Fibroblast of upper back skin (primary cell): ENCODE measurements at places on chromosomes 3 and 15.

- no peak for DNase-seq
Measured at GRCh38 chr3:107662586-107662985, 139.8 kb downstream of the BBX start.

DNA sequence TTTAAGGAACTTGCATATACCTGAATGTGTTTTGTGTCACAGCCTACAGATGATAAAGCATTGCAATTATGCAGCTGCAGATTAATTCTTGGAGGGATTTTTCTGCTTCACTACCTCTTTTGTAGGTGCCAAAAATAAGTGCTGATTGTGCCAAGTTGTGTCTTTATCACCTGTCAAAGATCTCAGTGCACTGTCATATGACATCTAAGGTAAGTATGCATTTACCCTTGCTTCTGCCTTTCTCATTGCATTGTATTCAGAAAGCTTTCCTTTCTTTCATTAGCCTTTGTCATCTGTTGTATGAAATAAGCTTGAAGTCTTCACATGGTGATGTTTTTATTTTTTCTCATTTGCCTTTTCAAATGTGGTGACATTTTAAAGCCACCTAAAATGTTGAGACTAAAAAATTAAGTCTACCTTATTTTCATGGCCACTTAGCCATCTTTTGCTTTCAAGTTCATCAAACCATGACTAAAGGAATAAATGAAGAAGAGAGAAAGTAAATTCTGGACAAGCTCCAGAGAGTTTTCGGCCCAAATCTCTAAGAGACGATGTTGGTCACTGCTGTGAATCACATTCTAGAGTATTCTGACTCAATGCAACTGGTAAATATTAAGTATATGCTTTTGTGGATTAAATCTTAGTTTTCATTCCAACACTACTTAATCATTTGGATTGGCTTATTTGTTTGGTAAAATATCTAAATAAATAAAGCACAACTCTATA lies 381.8 kb upstream of the EPHA3 start:
- DNase-seq: peak; percentile 30

GRCh38 chr3:21174461-21174860 lies 576.5 kb downstream of the ZNF385D start:
- peak; percentile 40 for DNase-seq

- DNase-seq: no peak
Measured at GRCh38 chr15:36903922-36904556, 196.3 kb downstream of the MEIS2 start.

- no peak for DNase-seq
Measured at GRCh38 chr15:89087161-89087829, 961 bp upstream of the ABHD2 start.

DNA sequence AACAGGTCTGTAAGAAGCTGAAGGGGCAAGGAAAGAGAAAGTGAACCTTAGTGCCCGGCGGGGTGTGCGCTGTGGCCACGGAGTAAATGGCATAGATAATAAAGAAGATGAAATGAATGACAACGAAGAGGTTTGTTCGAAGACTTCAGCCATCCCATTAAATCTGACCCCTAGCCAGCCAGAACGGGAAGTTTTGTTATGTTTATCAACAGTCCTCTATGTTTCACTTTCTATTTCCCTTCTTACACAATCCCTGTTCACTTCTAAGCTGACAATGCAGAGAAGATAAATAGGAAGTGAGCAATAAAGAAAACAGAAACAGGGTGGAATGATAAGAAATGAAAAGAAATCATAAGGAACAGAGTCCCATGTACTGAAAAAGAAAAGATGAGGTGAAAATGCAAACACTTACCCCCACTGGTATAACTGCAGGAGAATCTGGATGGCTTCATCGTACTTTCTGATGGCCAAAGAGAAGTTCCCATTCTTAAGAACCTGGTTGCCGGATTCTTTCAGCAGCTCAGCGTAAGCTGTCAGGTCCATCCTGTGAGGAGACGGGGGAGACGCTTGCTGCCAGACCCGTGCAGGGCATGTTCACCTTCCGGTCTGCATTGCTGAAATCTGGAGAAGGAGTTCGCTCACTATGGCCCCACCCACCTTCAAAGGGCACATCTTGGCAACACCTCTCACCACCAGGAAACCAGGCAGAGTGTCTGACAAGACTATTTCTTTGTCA lies 36.8 kb downstream of the TRANK1 start:
- no peak for DNase-seq

DNA sequence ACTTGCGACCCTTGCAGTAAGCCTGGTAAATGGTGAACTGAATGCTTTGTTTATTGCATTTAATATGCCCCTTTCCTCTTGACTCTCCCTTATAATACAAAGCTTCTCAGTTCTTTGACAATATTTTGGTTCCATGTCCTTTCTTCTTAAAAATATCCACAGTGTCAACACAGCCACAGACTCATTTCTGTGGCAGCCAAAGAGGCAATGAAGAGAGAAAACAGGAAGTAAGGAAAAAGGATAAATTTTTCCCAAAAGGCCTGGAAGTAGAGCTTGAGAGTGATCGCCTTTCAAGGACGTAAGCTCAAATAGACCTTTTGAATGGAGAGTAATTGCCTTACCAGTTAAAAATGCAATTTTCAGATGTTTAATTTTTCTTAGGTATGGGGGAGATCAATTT lies 59.4 kb downstream of the PEX5L start:
- DNase-seq: no peak

DNA sequence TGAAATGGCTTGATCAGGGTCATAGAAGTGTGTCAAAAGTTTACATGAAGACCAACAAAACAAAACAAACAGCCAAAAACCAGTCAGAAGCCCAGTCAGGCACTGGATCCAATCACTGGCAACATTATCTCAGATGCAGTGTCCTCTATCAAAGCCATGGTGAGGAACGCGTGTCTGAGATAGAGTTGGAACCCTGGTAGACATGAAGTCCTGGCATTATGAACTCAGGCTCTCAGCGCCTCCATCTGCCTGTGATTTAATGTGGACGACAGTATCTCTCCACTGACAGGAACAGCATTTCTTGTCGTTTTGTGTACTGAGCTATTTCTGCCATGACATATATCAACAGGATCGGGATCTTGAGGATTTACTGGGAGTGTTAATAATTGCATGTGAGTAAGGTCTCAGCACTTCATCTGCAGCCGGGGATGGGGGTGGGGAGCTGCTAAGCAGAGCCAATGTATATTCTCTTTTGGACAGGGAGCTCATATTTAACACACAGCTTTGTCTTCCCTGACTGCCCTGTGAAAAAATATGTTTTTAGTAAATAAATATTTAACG lies 1120.0 kb downstream of the IGSF11 start:
- DNase-seq: peak; percentile 61

DNA sequence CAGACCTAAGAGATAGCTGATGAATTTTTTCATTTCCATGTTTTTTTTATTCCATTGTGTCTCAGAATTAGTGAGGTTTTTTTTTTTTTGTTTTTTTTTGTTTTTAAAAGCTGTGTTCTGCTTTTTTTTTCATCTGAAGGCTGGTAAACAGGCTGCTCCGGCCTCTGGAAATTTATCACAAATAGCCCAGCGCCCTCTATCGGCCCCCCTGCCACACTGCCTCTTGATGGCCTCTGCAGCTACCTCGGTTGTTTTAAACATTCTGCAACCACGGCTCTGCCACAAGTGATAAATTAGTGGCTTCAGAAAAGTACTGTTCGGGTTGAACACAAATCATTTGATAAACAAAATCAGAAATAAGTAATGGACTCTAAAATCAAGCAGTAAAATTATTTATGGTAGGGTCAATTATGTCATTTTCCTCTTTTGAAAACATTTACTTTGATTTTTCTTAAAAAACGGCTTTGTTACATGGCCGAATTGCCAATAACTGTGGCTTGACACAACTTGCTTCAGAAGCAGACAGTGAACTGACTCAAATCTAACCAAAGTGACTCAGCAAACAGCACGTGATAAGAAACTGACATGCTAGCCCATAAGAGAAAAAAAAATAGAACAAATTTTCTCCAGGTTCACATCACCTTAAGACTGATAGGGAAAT lies 87.8 kb downstream of the RSL24D1 start:
- peak; percentile 28 for DNase-seq

GRCh38 chr3:14138109-14138877 lies 13.4 kb downstream of the TMEM43 start:
- DNase-seq: no peak

GRCh38 chr3:18189282-18190050 lies 235.7 kb downstream of the SATB1 start:
- DNase-seq: peak; percentile 76

DNA sequence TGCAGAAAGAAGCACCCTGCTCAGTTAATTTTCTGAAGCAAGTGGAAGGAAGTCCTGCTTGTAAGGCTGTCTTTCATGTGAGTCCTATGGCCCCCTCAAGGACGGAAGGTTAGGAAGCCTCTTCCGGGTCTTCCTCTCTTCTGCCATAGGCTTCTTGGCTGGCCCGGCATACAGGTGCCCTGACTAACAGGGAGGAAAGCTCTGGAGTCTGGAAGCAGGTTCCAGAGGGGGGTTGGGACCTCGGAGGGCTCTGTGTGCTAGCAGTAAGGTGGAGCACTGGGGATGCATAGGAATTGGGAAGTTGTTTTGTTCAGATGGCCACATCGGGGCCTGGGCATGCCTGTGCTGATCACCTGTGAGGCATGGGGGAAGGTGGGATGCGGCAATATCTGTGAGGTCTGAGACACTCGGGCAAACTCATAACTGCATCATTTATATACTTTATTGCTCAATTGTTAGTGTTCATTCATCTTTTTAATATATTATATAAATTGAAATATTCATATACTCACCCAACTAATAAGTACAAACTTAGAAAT lies 49.6 kb downstream of the TRAK1 start:
- DNase-seq: no peak

DNA sequence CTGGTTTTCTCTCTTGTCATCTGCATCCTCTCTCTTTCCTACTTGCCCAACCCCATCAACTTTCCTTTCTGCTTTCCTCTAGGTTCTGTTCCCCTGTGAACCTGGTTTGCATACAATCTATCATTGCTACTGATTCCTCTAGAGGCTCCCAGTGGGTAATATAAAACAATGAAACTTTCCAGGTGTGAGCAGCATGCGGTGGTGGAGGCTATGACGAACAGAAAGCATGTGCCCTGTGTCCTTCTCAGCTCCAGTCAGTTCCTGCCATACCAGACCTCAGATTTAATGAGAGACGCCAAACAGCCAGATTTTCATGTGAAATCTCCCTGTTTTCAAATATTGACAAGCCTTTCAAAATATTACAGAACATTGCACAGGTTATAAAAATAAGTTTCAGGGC lies 3.5 kb upstream of the ACAP2 start:
- no peak for DNase-seq

DNA sequence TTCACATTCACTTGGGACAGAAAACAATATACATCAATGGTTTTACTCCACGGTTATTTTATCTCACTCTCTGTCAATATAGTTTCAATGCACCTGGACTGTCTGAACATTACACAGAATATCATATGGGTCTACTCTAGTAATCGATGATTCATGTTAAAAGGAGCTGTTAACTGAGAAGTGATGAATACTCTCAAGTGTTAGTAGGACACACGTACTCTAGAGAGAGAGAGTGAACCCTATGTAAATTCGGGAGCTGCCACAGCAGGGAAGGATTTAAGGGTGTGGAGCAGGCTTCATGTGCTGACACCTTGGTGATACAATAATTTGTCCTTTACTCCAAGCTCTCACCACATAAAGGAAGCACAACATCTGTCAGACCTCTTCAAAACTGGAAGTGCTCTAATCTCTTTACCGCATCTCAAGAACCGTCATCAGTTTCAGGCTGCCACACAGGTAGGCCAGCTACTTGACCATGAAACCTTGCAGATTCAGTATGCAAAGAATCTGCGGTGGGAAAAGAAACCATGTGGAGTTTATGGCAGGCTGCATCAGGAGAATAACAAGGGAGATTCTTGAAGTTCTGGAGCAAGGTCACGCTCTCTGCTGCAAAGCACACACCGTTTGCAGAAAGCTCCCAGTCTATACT lies 199.2 kb upstream of the TMC3 start:
- DNase-seq: peak; percentile 33

DNA sequence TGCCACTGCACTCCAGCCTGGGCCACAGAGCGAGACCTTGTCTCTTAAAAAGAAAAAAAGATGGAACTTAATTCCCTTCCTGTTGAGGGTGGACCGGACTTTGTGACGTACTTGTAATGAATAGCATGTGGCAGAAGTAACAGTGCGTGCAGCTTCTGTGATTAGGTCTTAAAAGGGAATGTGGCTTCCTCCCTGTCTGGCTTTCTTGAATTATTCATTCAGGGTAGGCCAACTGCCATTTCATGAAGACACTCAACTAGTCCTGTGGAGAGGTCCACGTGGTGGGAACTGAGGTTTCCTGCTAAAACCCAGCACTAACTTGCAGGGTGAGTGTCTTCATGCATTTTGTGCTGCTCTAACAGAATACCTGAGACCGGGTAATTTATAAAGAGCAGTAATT lies 98.9 kb upstream of the PIAS1 start:
- DNase-seq: peak; percentile 50

DNA sequence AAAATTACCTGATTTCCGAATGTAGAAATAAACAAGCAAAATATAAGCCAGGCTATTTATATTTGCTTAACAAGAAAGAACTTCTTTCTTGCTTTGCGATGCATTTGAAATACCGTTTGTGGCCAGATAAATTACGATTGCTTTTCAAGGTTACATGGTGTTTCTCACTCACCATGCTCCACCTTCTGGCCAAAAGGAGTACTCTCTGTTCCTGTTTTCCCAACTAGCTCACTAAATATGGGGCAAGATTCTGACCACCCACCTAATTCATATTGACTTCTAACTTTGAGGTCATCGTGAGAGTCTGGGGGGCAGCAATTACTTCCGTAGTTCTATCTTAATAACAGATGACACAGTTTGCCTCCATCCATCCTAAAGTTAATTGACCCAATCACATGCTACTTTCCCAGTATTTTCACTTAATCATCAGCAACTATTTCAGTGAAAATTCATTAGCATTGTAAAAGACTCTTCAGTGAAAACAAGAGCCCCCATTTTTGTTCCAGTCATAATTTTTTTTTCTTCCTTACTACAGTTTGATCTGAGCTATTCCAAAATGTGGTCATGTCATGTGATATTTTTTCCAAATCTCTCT lies 25.9 kb downstream of the ACP3 start:
- DNase-seq: peak; percentile 60

DNA sequence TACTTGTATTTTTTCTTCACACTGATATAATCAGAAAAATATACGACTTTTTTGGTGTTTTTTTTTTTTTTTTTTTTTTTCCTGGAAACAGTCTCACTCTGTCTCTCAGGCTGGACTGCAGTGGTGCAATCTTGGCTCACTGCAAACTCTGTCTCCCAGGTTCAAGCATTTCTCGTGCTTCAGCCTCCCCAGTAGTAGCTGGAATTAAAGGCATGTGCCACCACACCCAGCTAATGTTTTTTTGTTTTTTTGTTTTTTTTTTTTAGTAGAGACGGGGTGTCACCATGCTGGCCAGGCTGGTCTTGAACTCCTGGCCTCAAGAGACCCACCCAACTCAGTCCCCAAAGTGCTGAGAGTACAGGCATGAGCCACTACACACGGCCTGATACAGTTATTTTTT lies 20.8 kb upstream of the DNAAF4 start:
- no peak for DNase-seq

DNA sequence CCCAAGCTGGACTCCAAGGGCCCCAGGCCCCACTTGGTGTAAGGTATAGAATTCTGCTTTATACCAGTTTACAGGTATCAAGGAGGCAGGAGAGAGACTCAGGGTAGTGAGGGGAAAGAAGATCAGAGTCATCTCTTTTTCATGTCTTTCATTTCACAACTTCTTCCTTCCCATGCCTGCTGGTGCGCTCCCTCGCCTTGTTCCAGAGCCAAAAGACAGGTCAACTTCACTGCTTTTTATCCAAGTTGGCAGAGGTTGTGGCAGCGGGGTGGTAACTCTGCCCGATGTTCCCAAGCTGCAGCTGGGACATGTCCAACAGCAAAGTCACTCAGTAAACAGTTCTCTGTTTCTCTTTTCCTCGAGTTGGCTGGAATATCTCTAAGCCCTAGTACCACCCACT lies 86.3 kb upstream of the TCF12 start:
- no peak for DNase-seq
